ENCODE measurements at places on chromosomes 1 and 21.

DNA sequence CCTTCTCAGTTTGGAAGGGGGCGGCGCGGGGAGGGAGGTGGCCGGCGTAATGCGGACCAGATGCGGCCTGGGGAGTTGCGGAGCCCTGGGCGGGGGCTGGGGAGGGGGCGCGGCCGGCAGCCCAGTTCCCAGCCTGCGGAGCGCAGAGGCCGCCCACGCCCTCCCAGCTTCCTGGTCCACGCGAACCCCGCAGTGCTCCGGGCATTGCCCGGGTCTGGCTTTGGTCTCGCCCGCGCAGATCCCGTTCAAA lies 695 bp downstream of the DMBX1 start:
- DNase-seq: no peak

DNA sequence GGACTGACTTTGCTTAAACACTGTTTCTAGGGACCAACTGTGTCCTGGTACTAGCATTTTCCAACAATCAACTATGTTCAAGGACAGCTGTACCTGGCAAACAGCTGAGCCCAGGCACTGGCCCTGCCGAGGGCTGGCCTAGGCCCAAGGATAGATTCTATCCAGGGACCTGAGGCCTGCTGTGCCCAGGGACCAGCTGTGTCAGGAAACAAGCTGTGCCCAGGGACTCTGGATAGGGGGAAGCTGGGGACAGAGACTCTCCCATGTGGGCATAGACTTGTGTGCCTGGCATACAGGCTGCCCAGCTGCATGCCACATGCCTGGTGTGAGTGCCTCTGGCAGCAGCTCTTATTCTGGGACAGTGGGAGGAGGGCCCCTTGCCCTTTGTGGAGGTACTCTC lies 38.1 kb upstream of the POU3F1 start:
- DNase-seq: no peak

GRCh38 chr1:225539575-225539974 lies 111.7 kb upstream of the LBR start:
- DNase-seq: no peak

DNA sequence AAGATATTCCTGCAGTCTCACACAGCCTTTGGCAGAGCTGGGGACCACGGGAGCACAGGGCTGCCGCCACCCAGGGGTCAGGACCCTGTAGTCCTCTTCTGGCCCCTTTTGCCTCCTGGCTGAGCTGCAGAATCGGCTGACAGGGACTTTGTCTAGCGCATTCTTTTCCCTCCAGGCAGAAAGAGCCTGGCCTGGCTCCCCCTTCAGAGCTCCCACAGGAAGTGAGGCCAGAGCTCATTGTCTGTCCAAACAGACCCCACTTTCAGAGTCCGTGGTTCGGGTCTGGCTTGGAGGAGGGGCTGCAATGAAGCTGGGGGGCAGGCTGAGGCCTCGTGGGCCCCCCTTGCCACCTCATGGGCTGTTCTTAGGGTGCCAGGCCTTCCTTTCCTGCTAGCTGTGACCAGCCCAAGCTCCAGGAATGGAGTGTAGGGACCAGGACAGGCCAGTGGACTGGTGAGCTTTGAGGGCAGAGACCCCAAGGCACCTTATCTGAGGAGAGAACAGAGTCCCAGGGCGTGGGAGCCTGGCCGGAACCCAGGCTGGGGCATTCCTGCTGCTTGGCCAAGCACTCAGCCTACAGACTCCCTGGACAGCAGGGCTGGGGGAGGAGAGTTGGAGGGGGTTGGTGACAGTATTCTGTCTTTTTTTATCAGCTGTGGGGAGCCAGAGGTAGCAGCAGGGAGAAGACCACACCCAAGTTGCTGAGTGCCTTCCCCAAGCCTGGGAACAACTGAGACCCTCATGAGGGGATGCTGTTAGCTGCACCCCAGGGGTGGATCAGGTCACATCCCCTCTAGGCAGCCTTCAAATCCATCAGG lies 4.7 kb downstream of the CELSR2 start:
- DNase-seq: peak; percentile 38

DNA sequence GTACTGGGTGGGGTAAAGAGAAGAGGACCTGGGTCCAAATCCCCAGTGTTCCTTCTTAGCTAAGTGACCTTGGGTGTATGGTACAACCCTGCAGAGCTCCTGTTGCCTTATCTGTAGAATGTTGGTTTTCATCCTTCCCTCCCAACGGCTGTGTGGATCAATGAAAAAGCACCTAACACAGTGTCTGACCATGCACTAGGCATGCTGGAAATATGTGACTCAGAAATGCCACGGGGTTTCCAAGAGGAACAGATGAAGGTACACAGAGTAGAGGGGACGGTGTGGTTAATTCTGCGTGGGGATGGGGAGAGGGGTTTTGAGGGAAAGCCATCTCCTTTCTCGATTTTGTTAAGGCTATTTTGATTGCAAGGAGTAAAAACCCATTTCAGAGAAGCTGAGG lies 8.6 kb downstream of the NIPAL3 start:
- DNase-seq: no peak

GRCh38 chr1:44557778-44558177 lies 116.5 kb downstream of the TMEM53 start:
- DNase-seq: no peak

- DNase-seq: no peak
Observed at GRCh38 chr1:224343679-224344078, 13.0 kb upstream of the CNIH4 start.

- peak; percentile 44 for DNase-seq
Observed at GRCh38 chr1:43573066-43573800, 42.5 kb downstream of the PTPRF start.

- DNase-seq: no peak
Observed at GRCh38 chr1:183135336-183135735, 50.7 kb upstream of the LAMC2 start.

DNA sequence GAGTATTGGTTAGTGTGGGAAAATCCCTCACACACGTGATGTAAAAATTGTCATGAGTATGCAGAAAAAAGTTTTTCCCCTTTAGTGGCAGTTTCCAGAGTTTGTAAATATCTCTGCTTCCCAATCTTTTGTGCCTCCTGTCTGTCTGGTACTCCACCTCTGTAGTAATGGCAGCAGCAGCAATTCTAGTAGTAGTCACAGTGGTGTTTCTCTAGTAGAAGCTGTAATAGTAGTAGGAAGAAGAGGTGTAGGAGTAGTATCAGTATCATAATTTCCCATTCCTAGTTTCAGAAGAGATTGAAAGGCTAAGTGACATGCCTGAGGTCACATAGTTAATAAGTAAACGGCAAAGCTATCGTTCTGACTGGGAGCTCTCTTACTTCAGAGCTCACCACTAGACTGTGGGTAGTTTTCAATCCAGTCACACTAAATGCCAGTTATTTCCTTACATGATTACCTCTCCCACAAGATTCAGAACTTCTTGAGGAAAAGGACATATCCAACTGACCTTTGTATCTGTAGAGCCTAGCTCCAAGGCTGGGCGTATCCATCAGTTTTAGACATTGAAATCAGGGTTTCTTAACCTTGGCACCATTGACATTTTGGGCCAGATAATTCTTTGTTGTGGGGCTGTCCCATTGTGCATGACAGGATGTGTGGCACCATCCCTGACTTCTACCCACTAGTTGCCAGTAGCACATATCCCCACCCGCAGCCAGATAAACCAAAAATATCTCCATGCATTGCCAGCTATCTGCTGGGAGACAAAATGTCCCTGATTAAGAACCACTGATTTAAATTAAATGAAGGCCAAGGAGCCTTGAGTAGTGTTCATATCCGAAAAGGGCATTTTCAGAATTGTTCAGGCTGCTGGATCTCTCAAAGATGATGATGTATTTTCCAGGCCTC lies 135.9 kb downstream of the FGGY start:
- no peak for DNase-seq

GRCh38 chr1:6907676-6908434 lies 122.6 kb downstream of the CAMTA1 start:
- DNase-seq: no peak

DNA sequence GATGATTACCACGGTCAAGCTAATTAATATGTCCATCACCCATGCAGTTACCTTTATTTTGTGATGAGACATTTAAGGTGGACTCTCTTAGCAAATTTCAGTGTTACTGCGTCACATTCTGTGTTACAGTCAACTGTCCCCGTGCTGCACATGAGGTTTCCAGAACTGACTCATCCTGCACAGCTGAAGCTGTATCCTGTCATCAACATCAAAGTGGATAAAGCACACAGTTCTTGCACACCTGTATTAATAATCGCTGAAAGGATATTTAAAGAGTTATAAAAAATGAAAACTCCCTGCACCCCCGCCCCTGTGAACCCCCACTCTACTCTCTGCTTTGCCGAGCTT lies 3.4 kb upstream of the KRTAP10-5 start:
- DNase-seq: no peak

- DNase-seq: no peak
Observed at GRCh38 chr1:66437136-66437401, 96.9 kb upstream of the SGIP1 start.

DNA sequence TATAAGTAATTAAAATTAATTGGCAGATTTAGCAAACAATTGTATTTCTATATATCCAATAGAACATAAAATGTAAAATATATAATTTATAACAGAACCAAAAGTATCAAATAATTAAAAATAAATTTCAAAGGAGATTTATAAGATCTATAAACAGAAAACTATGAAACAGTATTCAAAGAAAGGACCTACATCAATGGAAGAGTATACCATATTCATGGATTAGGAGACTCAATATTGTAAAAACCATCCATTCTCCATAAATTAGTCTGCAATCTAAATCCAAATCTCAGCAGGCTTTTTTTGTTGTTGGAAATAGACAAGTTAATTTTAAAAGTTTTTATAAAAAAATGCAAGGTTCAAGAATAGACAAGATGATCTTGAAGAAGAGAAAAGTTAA lies 149.0 kb upstream of the RUNX3 start:
- DNase-seq: no peak

- DNase-seq: no peak
Observed at GRCh38 chr1:226548256-226549093, at the start of gene STUM. STUM (plus strand) TSS chr1:226548764; CDS start chr1:226548905, 141 bp downstream.

DNA sequence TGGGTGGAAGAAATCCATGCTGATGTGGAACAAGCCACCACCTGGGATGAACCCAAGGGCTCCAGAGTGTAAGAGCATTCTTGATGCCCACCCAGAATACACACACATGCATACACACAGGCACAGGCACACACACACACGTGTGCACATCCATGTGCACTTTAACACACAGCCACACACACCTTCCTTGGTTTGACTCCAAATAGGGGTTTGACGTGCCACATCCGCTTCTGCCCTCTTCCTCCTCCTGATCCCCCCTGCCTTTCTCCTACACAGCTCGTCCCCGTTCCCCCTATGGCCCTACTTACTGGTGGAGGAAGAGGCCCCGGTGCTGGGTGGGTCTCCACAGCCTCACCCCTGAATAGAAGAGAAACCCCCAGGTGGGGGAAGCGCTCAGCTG lies 16.0 kb downstream of the SPATA21 start:
- DNase-seq: no peak

GRCh38 chr21:31566611-31567010 lies 92.9 kb upstream of the SOD1 start:
- DNase-seq: no peak

- DNase-seq: no peak
Observed at GRCh38 chr1:241219449-241219848, 137.6 kb downstream of the RGS7 start.

GRCh38 chr1:160351629-160352028 lies 8.4 kb downstream of the NCSTN start:
- no peak for DNase-seq

DNA sequence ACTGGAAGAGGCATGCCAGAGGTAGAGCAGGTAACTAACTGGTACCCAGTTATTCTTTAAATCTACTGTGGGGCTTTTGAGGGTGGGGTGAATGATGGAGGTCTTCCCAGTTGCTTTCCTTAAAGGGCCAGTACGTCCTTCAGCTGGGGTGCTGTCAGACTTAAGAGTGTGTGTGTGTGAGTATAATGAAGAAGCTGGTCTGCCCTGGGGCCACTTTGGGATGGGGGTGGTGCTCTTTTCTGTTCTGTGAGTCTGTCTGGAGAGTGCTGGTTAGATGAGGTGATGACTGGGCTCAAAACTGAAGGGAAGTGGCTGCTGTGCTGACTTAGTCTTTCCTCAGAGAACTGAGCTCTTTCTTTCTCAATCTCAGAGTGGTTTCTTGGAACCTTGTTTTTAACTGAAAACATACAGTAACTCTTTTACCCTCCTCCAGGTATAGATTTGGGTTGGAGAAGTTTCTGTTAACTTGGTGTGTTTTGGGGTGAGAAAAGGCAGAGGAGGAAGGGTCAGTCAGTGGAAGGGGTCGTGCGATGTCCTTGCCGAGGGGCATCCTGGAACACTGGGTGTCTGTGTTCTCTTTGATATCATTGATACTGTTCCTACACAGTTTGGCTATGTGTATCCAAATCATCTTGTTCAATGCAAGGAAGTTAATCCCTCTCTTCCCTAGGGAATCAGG lies 746 bp downstream of the MACF1 start:
- DNase-seq: no peak

GRCh38 chr1:205129447-205130029 lies 7.8 kb upstream of the RBBP5 start:
- DNase-seq: no peak

DNA sequence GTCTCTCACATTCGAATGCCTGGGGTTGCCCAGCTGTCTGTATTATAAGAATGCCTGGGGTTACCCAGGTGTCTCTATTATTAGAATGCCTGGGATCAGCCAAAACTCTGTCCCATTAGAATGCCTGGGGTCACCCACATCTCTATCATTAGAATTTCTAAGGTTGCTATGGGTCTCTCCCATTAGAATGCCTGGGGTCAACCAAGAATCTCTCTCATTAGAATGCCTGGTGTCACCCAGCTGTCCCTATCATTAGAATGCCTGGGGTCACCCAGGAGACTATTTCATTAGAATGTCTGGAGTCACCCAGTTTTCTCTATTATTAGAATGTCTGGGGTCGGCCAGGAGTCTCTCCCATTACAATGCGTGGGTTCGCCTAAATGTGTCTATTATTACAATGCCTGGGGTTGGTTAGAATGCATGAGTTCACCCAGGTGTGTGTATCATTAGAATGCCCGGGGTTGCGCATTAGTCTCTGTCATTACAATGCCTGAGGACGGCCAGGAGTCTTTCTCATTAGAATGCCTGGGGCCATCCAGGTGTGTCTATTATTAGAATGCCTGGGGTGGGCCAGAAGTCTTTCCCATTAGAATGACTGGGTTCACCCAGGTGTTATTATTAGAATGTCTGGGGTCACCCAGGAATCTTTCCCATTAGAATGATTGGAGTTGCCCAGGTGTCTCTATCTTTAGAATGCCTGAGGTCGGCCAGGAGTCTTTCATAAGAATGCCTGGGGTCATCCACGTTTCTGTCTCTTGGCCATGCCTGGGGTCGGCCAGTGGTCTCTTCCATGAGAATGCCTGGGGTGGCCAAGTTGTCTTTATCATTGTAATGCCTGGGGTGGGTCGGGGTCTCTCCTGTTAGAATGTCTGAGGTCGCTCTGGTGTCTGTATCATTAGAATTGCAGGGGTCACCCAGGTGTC lies 59.6 kb downstream of the RNF187 start:
- no peak for DNase-seq

GRCh38 chr1:211331011-211331709 lies 4.5 kb downstream of the TRAF5 start:
- DNase-seq: no peak

GRCh38 chr1:41444785-41445184 lies 39.7 kb downstream of the EDN2 start:
- no peak for DNase-seq
